Endothelial cell (in vitro differentiated cells): ENCODE measurements at places on chromosomes 12 and 14.
A peak's percentile ranks its signal among the peaks of the same experiment; 100 is the strongest.

DNA sequence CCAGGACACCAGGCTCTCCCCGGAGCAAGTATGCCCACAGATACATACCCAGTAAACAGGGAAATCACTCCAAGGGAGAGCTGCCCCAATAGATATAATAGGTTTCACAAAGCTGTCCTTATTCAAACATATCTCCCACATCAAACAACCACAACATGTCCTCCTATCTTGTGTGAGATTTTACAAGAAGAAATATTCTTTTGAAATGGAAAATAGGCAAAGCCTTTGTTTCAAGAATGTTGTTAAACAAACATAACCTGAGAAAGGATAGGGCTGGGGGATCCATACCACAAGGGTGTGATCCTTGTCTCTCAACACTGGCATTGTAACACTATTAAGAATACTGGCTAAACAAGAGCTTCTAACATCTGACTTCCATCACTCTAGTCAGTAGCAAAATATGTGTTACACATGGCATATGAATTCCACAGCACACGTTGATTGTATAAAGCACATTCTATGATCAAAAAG, 32.9 kb downstream of the LGR5 start:
- no peak for DNase-seq
- H3K4me3 ChIP-seq, result no peak overlapping the region
- H3K36me3 ChIP-seq, result no peaks in the 10 kb centered on the region
- peaks cover 3% of the 10 kb centered on the region for H3K27me3 ChIP-seq
- no peaks in the 10 kb centered on the region for H3K4me1 ChIP-seq

GRCh38 chr14:55333711-55334485, 62.7 kb downstream of the FBXO34 start:
- H3K27ac ChIP-seq, result no peak overlapping the region
- H3K36me3 ChIP-seq, result no peaks in the 10 kb centered on the region
- no peak overlapping the region for H3K4me3 ChIP-seq
- no peaks in the 10 kb centered on the region for H3K27me3 ChIP-seq

- H3K27ac ChIP-seq, result no peak overlapping the region
- H3K36me3 ChIP-seq, result no peaks in the 10 kb centered on the region
- H3K4me3 ChIP-seq, result no peak overlapping the region
- no peaks in the 10 kb centered on the region for H3K27me3 ChIP-seq
These were observed 31.5 kb downstream of the EPS8 start for GRCh38 chr12:15757553-15758255.

- H3K4me3 ChIP-seq, result no peak overlapping the region
- peaks cover 3% of the 10 kb centered on the region for H3K4me1 ChIP-seq
- H3K36me3 ChIP-seq, result peaks cover 10% of the 10 kb centered on the region
- no peak overlapping the region for H3K27ac ChIP-seq
- peaks cover 7% of the 10 kb centered on the region for H3K27me3 ChIP-seq
- no peak for DNase-seq
These were observed 6.2 kb upstream of the ATP6V0A2 start for GRCh38 chr12:123705935-123706334.

GRCh38 chr12:20213723-20214625, 154.4 kb upstream of the PDE3A start:
- no peak overlapping the region for H3K27ac ChIP-seq
- peaks cover 12% of the 10 kb centered on the region for H3K4me1 ChIP-seq
- no peak overlapping the region for H3K4me3 ChIP-seq
- no peak for DNase-seq

GRCh38 chr14:103442288-103442687, 57.1 kb downstream of the MARK3 start:
- peaks cover 5% of the 10 kb centered on the region for H3K36me3 ChIP-seq
- no peak overlapping the region for H3K27ac ChIP-seq
- no peak overlapping the region for H3K4me3 ChIP-seq
- no peak for DNase-seq
- H3K4me1 ChIP-seq, result peaks cover 25% of the 10 kb centered on the region

DNA sequence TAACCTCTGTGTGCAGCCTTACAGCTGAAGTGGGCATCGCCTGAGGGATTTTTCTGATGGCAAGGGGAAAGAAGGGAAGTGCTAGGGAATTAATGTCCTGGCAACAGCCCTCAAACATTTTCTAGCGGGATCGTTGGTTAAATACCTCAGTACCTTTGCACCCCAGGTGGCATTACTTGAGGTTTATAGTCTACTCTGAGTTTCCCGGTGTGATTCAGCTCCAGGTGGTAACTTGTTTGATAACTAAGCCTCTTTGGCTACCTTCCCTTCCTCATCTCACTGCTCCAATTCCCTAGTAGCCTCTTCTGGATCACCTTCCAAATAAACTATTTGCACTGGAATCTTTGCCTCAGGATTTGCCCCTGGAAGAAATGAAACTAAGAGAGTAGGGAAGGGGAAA, 237.0 kb upstream of the SSTR1 start:
- no peaks in the 10 kb centered on the region for H3K27me3 ChIP-seq
- DNase-seq, result no peak
- H3K4me1 ChIP-seq, result no peaks in the 10 kb centered on the region
- no peaks in the 10 kb centered on the region for H3K36me3 ChIP-seq
- no peak overlapping the region for H3K4me3 ChIP-seq
- H3K27ac ChIP-seq, result no peak overlapping the region

- DNase-seq, result no peak
- H3K4me1 ChIP-seq, result peaks cover 5% of the 10 kb centered on the region
- no peak overlapping the region for H3K4me3 ChIP-seq
These were observed 43.4 kb upstream of the NR2C1 start for GRCh38 chr12:95116773-95117172.

GRCh38 chr14:92285311-92285710, 37.7 kb upstream of the SLC24A4 start:
- H3K27me3 ChIP-seq, result peaks cover 2% of the 10 kb centered on the region
- no peak for DNase-seq
- H3K4me1 ChIP-seq, result peaks cover 13% of the 10 kb centered on the region
- peaks cover 4% of the 10 kb centered on the region for H3K36me3 ChIP-seq
- no peak overlapping the region for H3K4me3 ChIP-seq

DNA sequence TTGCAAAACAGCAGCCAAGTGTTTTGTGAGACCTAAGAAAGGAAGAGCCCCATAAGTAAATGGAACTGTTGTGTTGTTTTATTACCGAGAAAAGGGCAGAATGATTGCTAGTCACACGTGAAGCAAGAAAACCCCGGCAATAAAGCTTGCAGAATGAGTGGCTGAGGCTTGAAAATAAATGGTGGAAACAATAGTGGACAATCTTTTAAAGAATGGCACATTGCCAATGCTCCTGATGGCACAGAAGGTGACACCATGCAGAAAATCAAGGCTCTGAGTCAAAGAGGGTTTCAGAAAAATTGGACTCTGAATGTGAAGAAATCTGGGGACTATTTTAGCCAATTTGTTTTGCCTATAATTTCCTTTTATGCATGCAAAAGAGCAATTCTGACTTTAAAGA, 4.0 kb upstream of the AQP2 start:
- H3K4me1 ChIP-seq, result peaks cover 16% of the 10 kb centered on the region
- no peak overlapping the region for H3K4me3 ChIP-seq
- H3K27me3 ChIP-seq, result peaks cover 6% of the 10 kb centered on the region
- no peak overlapping the region for H3K27ac ChIP-seq
- H3K36me3 ChIP-seq, result no peaks in the 10 kb centered on the region

GRCh38 chr12:38736821-38737220, 168.6 kb downstream of the CPNE8 start:
- no peak overlapping the region for H3K4me3 ChIP-seq
- H3K36me3 ChIP-seq, result no peaks in the 10 kb centered on the region
- DNase-seq, result no peak
- H3K27me3 ChIP-seq, result no peaks in the 10 kb centered on the region
- H3K4me1 ChIP-seq, result no peaks in the 10 kb centered on the region
- H3K27ac ChIP-seq, result no peak overlapping the region

DNA sequence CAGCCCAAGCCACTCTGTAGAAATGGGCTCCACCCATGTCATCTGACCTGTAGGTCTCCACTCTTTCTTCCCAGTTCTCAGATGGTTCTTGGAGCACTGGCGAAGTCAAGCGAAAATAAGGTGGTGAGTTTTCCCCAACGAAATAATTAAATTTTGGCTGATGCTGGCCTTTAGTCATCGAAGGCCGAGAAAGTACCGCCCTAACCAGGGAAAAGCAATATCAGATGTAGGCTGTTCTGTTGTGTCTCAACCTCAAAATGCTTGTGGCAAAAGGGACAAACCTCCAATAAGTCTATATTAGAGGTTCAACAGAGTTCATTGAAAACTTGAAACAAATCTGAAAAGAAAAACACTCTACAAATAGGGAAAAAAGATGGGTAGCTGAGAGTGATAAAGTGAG, 48.6 kb upstream of the BCAT1 start:
- H3K27me3 ChIP-seq, result peaks cover 1% of the 10 kb centered on the region
- no peak overlapping the region for H3K4me3 ChIP-seq
- H3K36me3 ChIP-seq, result no peaks in the 10 kb centered on the region
- H3K4me1 ChIP-seq, result no peaks in the 10 kb centered on the region
- no peak overlapping the region for H3K27ac ChIP-seq

- H3K36me3 ChIP-seq, result no peaks in the 10 kb centered on the region
- H3K27me3 ChIP-seq, result no peaks in the 10 kb centered on the region
- H3K27ac ChIP-seq, result no peak overlapping the region
- H3K4me1 ChIP-seq, result no peaks in the 10 kb centered on the region
- DNase-seq, result no peak
These were observed 231.9 kb downstream of the SLC16A7 start for GRCh38 chr12:59827767-59828166.

DNA sequence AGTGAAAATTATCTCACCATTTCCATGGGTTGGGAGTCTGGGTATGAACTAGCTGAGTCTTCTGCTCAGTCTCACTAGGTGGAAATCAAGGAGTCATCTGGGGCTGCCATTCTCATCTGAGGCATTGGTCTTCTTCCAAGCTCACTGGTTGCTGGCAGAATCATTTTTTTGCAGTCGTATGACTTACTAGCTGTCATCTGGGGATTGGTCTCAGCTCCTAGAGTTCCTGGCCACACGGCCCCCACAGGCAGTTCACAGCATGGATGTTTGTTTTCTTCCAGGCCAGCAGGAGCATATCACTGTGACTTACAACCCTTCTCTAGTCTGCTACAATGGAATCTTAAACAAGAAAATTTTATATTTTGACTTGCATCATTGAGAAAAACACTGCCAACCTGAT, 18.6 kb upstream of the OR10AD1 start:
- no peaks in the 10 kb centered on the region for H3K27me3 ChIP-seq
- H3K4me3 ChIP-seq, result no peak overlapping the region
- no peak for DNase-seq
- no peak overlapping the region for H3K27ac ChIP-seq
- no peaks in the 10 kb centered on the region for H3K4me1 ChIP-seq

GRCh38 chr12:87866578-87867292, 162.5 kb downstream of the C12orf50 start:
- H3K27ac ChIP-seq, result no peak overlapping the region
- no peaks in the 10 kb centered on the region for H3K4me1 ChIP-seq
- DNase-seq, result peak; percentile 14
- no peaks in the 10 kb centered on the region for H3K36me3 ChIP-seq
- no peak overlapping the region for H3K4me3 ChIP-seq

DNA sequence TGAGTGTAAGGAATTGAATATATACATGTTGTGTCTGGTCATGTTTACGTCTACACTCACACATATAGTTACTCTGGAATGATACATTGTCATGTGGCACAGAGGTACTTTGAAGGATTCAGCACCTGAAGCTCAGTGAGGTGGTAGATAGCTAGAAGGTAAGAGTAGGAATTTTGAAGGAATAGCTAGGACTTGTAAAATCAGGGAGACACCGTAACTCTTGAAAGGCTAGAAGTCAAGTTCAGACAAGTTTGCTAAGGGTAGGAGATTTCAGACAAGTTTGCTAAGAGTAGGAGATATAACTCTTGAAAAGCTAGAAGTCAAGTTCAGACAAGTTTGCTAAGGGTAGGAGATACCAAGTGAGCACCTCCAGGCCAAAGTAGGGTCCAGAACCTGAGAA, 14.0 kb upstream of the NRXN3 start:
- DNase-seq, result no peak
- peaks cover 18% of the 10 kb centered on the region for H3K4me1 ChIP-seq
- no peak overlapping the region for H3K4me3 ChIP-seq
- H3K27me3 ChIP-seq, result no peaks in the 10 kb centered on the region
- no peaks in the 10 kb centered on the region for H3K36me3 ChIP-seq

DNA sequence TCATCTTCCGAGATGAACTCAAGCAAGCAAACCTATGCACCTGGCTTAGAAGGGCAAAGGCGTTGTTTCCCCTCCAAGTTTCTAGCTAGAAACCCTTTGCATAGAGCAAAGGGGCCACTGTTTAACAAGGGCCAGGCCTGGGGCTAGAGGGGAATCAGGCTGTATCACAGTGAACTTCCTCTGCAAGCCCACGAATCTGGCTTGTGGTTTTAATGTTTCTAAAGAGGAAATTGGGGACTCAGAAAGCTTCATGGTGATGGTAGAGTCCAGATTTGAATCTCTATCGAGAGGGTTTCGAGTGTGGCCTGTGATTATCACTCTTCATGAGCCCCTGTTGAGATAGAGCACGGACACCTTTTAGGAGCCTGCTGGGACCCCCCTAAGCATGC, 189.9 kb downstream of the VRK1 start:
- peaks cover 2% of the 10 kb centered on the region for H3K27me3 ChIP-seq
- no peaks in the 10 kb centered on the region for H3K36me3 ChIP-seq
- H3K4me3 ChIP-seq, result no peak overlapping the region
- H3K4me1 ChIP-seq, result no peaks in the 10 kb centered on the region
- DNase-seq, result no peak
